ENCODE measurements at places on chromosomes 1 and 21.
A peak's percentile ranks its signal among the peaks of the same experiment; 100 is the strongest.

- no peak for DNase-seq
Measured at GRCh38 chr1:156474966-156475365, 25.6 kb downstream of the MEF2D start.

- no peak for DNase-seq
Measured at GRCh38 chr1:29394521-29395225, 158.4 kb downstream of the PTPRU start.

DNA sequence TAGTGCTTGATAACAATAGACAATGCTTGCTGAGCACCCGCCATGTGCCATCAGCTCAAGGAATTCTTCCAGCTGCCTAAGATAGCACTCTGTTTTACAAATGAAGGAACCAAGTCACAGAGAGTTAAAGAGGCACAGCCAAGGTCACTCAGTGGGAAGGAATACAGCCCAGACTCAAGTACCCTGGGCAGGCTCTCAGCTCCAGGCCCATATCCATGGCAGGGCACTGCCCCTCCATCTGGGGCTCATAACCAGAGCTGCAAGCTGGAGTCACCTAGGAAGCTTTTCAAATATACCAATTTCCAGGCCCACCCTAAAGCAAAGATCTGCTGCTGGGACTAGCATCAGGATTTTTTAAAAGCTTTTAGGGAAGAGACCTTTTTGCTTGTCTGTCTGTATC lies 1.6 kb downstream of the CLEC20A start:
- DNase-seq = no peak

- DNase-seq = peak; percentile 40
Measured at GRCh38 chr1:29259802-29260441, 23.6 kb downstream of the PTPRU start.

GRCh38 chr1:32352831-32353383 lies 9.4 kb downstream of the FAM229A start:
- DNase-seq = no peak

GRCh38 chr1:116168277-116169032 lies 57.3 kb downstream of the MAB21L3 start:
- DNase-seq = peak; percentile 60

DNA sequence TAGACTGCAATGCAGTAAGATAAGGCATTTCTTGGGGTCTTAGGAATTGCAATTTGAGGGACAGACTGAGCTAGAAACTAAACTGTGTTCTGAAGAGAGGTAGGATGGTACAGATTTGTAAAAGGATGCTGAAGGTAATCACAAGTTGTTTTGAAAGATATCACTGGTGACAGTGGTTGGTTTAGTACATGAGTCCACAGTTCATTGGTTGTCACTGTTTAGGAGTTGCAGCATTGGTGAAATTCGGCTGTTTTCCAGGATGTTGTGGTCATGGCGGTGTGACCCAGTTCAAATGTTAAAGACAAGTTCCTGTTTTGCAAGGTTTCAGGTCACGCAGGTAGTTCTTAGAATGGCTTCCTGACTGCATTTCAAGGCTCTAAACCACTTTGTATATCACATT lies 292.8 kb upstream of the B3GALT2 start:
- peak; percentile 12 for DNase-seq

GRCh38 chr1:65963156-65963888 lies 170.6 kb downstream of the PDE4B start:
- DNase-seq = no peak

DNA sequence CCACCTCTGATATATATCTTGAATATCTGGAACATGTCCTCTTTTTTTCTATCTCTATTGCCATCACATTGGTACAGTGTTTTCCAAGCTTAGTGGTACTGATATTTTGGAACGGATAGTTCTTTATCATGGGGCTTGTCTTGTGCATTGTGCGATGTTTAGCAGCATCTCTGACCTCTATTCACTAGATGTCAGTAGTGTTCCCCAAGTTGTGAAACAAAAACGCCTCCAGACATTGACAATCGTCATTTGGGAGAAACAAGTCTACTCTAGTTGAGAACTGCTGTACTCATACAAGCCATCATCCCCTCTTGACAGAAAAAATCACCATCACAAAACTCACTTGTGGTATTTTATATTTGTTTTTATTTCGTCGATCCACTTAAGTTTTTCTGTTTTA lies 79.7 kb upstream of the CHODL start:
- no peak for DNase-seq

All from stimulated activated CD4-positive, alpha-beta T cell treated with anti-CD3 and anti-CD28 coated beads, TNF-alpha, amount 100 ng/mL, for 1 hour (primary cell).